Hepatic stellate cell (primary cell): ENCODE measurements at places on chromosomes 3 and 15.

DNA sequence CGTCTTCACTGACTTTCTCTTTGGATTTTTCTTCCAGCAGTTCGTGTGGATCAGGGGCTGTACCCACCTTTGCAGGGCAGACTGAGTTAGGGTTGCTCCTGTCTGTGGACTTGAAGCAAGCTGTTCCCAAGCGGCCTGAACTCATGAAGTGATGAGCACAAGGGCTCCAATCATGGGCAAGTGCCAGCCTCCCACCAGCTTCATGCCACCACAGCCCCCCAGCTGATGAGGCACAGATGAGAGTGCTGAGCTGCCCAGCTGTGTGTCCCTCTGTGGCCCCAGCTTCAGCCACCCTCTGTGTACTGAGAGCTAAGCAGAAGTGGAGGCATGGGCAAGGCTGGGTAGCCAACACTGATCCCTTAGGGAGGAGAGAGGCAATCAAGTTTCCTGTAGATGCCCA lies 3.3 kb upstream of the PLCB2 start:
- no peak for DNase-seq

DNA sequence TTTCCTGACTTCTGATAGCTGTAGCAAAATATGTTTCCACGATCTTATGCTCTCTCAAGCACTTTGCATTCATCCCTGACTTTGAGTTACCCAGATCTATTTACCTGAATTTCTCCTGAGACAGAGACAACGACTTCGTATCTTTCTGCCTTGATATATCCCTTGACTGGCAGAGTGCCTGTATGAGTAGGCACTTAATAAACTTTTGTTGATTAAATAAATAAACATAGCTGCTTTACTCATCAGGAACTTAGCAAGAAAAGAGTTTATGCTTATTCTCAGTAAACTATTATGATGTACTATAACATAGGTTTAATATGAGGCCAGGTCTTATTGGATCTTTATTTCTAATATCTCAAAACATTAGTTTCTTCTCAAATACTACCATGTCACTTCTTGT lies 85.6 kb upstream of the PHLDB2 start:
- DNase-seq = no peak

DNA sequence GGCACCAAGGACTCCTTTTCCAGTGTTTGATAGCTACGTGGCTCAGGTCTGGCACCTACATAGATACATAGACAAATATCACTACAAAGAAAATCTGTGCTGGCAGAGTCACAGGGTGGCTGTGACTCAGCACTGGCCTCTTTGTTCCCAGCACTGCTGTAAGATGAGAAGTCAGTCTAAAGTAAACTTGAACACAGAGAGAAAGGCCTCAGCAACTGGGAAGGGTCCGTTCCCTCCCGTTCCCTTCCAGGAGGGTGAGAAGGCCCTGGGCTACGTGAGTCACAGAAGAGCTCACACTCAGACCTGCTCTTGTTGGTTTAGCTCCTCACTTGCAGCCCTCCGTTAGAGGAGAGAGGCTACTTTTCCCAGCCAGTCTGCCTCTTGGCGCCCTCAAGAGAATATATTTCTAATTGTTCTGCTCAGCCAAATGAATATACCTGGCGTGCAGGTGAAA lies 23.1 kb downstream of the ANXA2 start:
- peak; percentile 55 for DNase-seq

DNA sequence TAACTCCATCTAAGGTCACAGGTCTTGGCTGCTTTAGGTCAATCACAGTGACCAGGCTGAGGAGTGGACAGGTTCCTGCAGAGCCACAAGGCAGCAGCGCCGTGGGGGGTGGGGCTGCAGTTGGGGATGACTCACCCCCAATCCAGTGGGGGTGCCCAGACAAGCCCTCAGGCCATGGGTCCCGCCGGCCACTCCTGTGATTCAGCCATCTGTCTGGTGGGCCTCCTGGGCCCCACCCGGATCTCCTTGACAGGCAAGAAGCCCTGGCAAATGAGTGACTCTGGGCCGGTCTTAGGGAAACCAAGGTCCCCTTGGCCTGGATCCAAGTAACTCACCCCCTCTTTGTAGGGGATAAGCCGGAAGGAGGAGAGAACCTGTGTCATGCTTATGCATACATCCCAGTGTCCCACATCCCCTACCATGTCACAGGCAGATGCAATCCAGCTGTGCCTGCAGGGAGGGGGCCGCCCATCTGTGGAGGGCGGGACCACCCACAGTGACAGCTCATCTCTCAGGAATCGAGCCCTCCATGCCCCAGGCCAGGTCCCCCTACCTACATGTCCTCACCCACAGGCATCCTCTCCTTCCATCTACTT lies 495 bp upstream of the COL7A1 start:
- DNase-seq = peak; percentile 97

- peak; percentile 46 for DNase-seq
These were observed 365.5 kb downstream of the SHQ1 start for GRCh38 chr3:72482589-72483321.
